Progenitor cell of endocrine pancreas (in vitro differentiated cells): ENCODE measurements at places on chromosomes 7 and 10. TPM values are rescaled to one million over a fixed set of nuclear protein-coding genes. Genes with fewer than 3 reads are reported as not detected.
A peak's percentile ranks its signal among the peaks of the same experiment; 100 is the strongest.

- no peaks in the 10 kb centered on the region for H3K27me3 ChIP-seq
- H3K4me1 ChIP-seq, result no peaks in the 10 kb centered on the region
- H3K27ac ChIP-seq, result no peak overlapping the region
- DNase-seq, result no peak
- H3K4me3 ChIP-seq, result no peak overlapping the region
Measured at GRCh38 chr7:105580022-105580740, 1.1 kb downstream of the EFCAB10 start.

The KCP gene
- total RNA-seq, result 6.8 and 8.5 TPM in 2 replicates

GRCh38 chr7:138324941-138325340 is 135.1 kb upstream of the TRIM24 start:
- H3K36me3 ChIP-seq, result peaks cover 20% of the 10 kb centered on the region
- H3K27ac ChIP-seq, result no peak overlapping the region
- H3K27me3 ChIP-seq, result no peaks in the 10 kb centered on the region
- H3K4me1 ChIP-seq, result no peaks in the 10 kb centered on the region

DNA sequence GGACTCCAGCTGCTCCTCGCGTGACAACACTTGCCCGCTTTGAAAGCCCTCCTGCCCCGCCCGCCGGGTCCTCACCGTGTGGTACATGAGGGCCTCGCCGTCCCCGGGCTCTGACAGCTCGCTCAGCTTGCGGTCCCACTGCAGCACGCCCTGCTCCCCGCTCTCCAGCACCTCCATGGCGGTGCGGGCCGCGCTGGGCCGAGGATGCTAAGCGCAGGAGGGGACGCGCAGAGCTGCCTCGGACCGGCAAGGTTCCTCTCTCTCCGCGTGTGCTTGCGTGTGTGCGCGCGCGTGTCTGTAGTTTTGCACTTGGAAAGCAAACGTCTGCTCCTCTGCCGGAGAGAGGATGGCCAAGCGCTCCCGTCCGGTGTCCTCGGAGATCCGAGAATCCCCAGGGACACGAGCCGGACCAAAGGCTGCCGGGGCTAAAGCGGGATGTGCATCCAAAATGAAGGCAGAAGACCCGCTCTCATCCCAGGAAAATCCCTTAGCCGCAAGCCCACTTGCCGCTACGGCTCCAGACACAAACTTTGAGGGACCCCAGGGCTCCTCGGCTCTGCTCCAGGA is at the start of gene CREB3L2:
TSS of gene CREB3L2 (minus strand) at position 558 of the 567 bp plus-strand sequence. CDS start at position 177, 381 bp downstream.
- H3K27ac ChIP-seq, result peak within 1 kb of the TSS; percentile 99
- peaks cover 8% of the 10 kb centered on the region for H3K36me3 ChIP-seq
- peak within 1 kb of the TSS; percentile 96 for H3K4me3 ChIP-seq
- H3K27me3 ChIP-seq, result no peaks in the 10 kb centered on the region
